Stimulated activated CD8-positive, alpha-beta memory T cell treated with anti-CD3 and anti-CD28 coated beads, Interleukin-7, amount 100 ng/mL, for 1 hour (primary cell): ENCODE measurements at places on chromosomes 1 and 21.

DNA sequence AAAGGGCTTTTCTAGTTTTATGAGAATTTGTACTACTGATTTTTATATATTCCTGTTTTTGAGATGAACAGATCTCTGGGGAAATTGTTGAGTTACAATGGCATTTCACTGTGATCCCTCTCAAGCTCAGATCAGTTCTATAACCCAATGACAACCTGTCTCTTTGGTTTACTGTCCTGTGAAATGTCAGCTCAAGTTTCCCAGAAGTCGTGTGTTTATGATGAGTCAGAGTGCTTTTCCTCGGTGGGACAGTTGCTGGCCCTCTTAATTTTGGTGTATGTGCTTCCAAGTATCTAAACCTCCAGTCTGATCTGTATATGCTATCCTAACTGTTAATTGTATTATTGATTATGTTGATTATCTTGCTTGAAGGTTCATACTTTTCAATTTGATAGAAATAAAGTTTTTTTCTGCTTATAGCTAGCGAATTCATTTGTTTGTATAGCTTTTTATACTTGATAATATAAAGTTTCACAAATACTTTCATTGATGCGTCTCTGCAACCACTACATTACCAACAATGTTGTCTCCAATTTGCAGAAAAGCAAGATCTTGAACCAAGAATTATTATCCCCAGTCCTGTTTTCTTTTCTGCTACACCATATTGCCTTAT is 77.5 kb upstream of the DNAJC6 start:
- no peak for DNase-seq

- DNase-seq = no peak
Measured at GRCh38 chr1:236156512-236157208, 14.3 kb downstream of the GPR137B start.

DNA sequence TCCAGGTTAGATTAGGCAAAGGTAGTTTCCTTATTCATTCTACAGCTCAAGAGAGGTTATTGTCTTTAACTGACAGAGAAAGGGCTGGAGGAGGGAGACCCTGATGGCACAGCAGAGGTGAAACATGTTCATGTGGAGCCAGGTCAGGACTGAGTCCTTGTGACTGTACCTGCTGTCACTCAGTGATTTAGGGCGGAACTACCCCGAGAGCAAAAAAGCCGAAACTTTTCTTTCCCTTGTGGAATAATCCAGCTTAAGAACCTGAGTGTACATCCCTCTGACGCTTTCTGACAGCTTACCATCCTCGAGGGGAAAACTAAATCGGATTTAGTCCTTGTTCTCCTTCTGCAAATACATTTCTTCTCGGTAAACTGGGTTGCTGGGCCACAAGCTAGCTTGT is 273.2 kb downstream of the BACH1 start:
- no peak for DNase-seq

GRCh38 chr1:198168227-198168626 is 11.4 kb downstream of the NEK7 start:
- no peak for DNase-seq

- no peak for DNase-seq
Measured at GRCh38 chr1:37017720-37018119, 16.6 kb downstream of the GRIK3 start.

GRCh38 chr1:29700491-29700890 is 464.2 kb downstream of the PTPRU start:
- no peak for DNase-seq

- DNase-seq = no peak
Measured at GRCh38 chr1:45051005-45051772, 39.1 kb downstream of the UROD start.
